Activated CD4-positive, alpha-beta T cell treated with anti-CD3 and anti-CD28 coated beads, Interleukin-2, amount 50 U/mL, for 48 hours (primary cell): ENCODE measurements at places on chromosomes 5 and 9.

- DNase-seq, result no peak
These were observed 72.8 kb upstream of the EFNA5 start for GRCh38 chr5:107743373-107744000.

GRCh38 chr5:81820863-81821262 lies 70.0 kb upstream of the SSBP2 start:
- no peak for DNase-seq

- no peak for DNase-seq
These were observed 129.4 kb downstream of the ZSWIM6 start for GRCh38 chr5:61461417-61461816.

DNA sequence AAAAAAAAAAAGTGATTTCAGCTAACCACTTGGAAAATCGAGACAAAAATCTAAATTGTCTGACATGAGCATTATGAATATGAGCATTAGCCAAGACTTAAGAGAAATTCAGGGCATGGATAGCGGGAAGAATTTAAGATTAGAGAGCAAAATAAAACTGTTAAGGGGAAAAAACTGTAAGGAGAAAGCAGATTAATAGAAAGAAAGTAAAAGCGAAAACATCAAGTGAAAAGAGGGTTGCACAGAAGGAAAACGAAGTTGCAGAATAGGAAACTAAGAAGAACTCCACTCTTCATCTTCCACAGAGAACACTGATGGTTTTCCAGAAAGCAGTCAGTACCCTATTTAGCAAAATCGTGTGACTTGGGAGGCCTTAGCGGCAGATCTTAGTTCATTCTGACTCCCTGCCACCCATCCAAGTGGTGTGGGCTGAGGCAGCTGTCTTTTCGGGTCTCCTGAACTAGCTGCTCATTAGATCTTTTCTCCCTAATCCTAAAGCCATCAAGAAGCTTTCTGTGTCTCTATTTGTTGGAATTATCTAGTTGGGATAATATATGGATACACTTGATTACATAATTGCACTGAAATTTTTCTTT lies 3.7 kb downstream of the NIM1K start:
- no peak for DNase-seq

DNA sequence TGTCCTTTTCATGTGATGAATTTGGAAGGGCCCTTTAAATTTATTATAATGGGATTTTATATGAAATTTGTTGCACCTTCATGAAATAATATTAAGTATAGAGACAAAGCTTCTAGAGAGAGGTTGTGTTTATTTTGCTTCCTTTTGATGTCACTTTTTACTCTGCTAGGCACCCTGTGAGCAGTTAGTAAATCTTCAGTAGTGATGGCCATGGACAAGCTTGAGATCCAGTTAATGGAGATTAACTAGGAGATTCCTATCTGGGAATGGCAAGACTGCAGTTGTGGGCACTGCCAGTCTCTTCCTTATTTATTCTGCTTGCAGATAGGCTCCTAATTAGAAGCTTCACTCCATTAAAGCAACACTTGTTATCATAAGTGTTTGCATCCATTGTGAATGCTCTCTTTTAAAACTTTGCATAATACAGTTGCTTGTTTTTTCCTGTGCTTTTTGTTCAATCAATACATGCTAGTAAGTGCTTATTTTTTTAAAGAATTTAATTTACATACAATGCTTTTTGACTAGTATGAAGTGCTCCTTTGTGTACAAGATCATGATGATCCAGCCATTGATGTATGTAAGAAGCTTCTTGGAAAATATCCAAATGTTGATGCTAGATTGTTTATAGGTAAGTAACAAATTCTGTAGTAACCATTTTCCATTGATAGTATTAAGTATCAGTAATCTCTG lies 25.9 kb downstream of the UGCG start:
- DNase-seq, result no peak

DNA sequence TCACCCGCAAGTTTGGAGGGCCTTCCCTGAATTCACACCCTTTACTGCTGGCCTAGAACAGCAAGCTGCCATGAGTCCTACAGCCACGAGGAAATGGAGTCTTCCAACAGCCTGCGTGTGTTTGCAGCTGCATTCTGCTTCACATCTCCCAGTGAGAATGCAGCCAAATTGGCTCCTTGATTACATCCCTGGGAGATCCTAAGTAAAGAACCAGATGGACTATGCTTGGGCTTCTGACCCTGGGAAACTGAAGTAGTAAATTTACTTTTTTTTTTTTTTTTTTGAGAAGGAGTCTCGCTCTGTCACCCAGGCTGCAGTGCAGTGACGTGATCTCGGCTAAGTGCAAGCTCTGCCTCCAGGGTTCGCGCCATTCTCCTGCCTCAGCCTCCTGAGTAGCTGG lies 617.0 kb upstream of the CDH18 start:
- no peak for DNase-seq
